H1 (cell line): ENCODE measurements at places on chromosomes 12 and 14. TPM values are rescaled to one million over a fixed set of nuclear protein-coding genes. Genes with fewer than 3 reads are reported as not detected.

DNA sequence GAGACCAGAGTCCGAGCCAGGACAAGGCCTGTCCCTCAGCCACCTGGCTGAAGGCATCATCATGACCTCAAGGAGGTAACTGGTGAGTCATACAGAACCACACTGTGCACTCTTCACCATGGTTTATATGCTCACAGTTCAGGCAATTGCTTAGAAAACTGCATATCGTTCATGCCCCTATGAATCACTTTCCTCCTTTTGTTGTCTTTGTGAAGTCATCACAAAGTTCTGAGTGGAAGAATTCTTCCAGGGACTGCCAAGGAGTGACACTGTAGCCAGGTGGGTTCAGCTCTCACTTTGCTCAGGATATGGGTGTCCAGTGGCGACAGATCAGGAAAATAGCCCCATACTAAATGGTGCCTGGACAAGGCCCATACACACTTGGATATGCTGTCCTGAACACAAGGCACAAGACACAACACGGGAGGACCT, 92.5 kb downstream of the DPF3 start:
- DNase-seq = no peak

DNA sequence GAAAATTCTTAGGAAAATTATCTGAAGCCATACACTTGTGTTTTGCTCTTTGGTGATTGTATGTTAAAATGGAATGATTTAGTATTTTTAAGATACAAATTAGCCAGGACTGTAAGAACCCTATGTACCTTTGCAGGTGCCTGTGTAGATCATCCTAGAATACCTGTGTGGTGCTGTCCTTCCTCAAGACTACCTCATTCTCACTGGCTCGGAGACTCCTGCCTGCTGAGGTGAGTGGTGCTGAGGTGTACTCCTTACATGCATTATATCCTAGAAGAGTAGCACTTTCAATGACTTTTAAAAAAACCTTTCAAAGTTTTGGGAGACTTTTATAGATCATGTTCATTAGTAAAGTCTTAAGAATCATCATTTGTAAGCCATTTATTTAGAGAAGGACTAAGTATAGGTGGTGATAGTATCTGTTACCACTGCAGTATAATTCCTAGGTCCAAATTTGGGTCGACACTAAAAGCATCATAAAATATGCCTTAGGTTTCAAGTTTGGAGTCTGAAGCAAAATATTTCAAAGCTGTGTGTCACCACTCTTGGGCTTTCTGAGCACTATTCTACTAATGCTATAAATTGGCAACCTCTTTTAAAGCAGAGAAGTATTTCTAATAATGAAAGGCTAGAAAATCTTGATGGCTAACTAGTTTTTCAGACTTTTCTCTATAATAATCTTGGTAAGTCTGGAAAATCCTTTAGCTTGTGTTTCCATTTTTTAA, 36.6 kb downstream of the RASSF8 start:
- DNase-seq = no peak

DNA sequence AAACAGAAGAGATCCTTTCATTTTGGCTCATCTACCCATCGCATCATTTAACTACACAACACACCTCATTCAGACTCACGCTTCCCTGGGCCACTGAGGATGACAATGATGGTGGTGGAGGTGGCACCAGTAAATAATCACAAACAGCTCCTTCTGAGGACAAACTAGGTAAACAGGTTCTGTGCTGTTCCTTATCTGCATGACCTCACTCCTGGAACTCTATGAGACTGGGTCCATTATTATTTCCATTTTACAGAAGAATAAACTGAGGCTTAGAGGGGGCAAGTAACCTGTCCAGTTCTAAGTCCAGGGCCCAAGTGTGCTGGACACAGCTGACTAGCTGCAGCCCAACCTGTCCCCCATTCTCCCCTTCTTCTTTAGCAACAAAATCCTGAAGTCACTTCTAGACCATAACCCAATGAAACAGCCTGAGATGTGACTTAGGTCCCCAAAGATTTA, 50.4 kb downstream of the ITPK1 start:
- DNase-seq = no peak

GRCh38 chr14:61227884-61228591, 53.1 kb downstream of the TMEM30B start:
- no peak for DNase-seq

GRCh38 chr14:44863271-44863670, 98.5 kb downstream of the KLHL28 start:
- DNase-seq = no peak

GRCh38 chr12:106251631-106252455, 4.0 kb upstream of the CKAP4 start:
- DNase-seq = no peak

- DNase-seq = no peak
Observed at GRCh38 chr12:6653987-6654386, 6.8 kb upstream of the ACRBP start.

GRCh38 chr12:113601656-113602263, 130.1 kb upstream of the LHX5 start:
- peak; percentile 79 for DNase-seq

GRCh38 chr14:54864526-54864925, 38.1 kb downstream of the GCH1 start:
- no peak for DNase-seq

GRCh38 chr12:130813949-130814348, 25.1 kb downstream of the STX2 start:
- DNase-seq = no peak

DNA sequence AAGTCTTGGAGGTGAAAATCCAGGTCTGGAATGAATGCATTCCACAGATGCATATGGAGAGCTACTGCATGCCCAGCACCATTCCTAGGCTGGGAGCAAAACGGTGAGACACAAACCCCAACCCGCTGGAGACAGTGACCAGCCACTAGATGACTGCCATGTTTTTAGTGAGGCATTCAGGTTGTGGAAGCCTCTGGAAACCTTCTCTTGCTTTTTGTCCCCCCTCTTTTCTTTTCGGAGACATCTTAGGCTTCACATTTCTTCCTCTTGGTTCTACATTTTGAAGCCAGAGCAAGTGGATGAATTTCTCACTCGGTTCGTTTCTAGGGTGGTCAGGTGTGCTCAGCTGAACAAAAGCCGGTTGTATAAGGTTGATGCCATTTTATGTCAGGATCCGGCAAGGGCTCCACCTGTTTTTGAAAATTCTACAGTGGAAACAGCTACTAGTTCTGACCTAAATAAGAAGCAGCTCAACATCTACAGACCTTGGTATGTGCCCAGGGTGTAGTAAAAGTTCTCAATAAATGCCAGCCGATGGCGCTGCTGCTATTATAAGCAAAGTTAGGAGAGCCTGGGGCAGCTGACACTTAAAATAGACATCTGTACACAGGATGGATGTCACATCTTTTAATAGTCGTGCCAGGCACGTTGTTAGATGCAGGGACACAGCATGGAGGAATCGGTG, 1.8 kb upstream of the ZNF839 start:
- DNase-seq = no peak

DNA sequence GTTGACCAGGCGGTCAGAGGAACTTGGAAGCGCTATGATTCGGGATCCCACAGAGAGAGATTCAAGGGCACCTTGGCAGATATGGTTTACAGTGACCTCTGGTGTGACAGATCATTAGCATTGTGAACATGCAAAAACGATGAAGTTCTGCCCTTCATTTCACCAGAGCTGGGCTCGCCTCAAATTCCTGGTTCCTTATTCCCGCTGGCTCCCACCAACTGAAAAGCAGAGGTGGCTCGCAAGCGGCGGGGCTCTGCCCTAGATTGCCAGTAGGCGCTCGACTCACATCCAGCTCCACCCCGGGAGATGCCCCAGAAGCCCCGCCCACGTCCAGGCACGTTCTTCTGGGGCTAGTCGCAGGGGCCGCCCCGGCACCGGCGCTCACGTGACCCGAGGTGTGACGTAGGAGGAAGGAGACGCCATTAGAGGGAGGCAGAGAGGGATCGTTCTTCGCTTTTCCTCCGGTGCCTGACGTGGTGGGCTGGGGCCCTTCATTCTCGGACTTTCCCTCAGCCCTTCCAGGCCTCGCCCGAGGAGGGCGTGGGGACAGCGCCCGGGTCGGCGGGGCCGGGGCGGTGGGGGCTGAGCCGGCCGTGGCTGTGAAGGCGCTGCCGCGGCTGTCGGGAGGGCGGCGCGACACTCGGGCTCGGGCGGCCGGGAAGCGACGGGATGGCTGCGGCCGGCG, at the start of gene RAB21:
Gene RAB21, plus strand, starts transcription at position 403 of the 685 bp plus-strand sequence. Its CDS starts 267 bp downstream, at position 670.
- DNase-seq = peak; percentile 98

- DNase-seq = no peak
Observed at GRCh38 chr12:62217466-62218194, 42.6 kb upstream of the USP15 start.

- no peak for DNase-seq
Observed at GRCh38 chr12:26845984-26846383, 13.0 kb upstream of the ITPR2 start.

GRCh38 chr12:117707861-117708260, 260.9 kb downstream of the KSR2 start:
- no peak for DNase-seq

GRCh38 chr14:56902385-56902784, 92.1 kb upstream of the OTX2 start:
- DNase-seq = no peak

DNA sequence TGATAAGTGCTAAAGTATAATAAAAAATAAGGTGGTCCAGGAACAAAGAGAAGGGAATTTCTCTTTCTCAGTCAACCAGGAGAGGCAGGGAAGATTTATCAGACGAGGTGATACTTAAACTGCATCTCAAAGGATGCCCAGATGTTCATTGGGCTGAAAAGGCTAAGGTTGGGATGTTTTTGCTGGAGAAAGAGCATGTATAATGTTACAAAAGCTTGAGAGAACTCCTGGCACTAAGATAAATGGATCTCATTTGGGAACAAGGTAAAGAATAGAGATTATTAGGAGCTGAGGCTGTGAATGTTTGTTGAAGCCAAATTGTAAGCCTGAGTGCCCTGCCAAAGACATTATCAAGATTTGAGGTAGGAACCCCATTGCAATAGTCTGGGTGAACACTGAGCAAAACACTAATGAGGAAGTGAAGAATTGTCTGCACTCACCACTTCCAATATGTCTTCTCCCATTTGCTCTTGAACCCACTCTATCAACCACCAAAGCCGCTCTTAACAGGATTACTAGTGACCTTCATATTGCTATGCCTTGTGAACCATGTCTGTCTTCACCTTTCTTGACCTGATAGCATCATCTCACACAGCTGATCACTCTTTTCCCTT, 149.0 kb upstream of the ARID2 start:
- no peak for DNase-seq

DNA sequence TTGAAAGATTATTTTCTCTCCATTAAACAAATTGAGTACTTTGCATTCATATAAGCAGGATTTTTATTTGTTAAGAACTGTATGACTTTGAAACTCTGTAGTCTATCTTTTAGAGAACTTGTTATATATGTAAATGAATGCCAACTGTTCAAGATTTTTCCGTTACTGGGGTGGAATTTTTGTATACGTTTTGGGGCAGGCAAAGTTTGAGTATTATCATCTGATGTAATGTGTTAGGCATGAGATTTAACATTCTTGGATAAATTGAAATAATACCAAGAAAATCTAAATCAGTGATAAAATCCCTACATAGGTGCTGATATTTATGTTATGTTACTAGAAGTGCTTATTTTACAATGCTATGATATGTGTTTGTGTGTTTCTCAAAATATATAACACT, 8.4 kb downstream of the CNOT2 start:
- DNase-seq = no peak

DNA sequence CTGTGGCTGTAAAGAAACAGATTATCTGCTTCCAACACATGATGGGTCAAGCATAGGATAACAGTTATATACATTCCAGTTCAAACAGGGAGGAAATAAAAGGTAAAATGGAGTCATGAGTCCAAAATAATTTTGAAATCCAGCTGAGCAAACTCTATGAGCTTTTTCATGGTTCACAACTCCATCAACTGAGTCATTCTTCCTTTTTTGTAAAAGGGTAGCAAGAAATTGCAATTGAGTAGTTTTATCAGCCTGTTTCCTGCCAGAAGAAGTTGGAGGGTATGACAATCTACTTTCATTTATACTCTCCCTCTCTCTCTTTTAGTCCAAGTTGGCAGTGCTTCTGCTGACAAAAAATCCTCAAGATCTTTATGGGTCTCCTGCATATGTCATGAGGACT, 95.6 kb downstream of the CPNE8 start:
- DNase-seq = no peak

GRCh38 chr12:93860668-93861373, 183.6 kb downstream of the CRADD start:
- DNase-seq = no peak

Gene DNM1L
- 81.5 and 93.9 TPM in 2 replicates for total RNA-seq

Gene KRT79
- not detected in 2 replicates for total RNA-seq

Gene CCND2
- total RNA-seq = 217 and 223 TPM in 2 replicates

Gene C12orf42
- total RNA-seq = not detected in 2 replicates

Gene PLXNC1
- total RNA-seq = 1.3 and 2.0 TPM in 2 replicates

Gene PTPRB
- total RNA-seq = 0.58 and 1.1 TPM in 2 replicates

Gene BRF1
- total RNA-seq = 18.3 and 18.5 TPM in 2 replicates
